ENCODE measurements at places on chromosomes 2 and 18.

- DNase-seq, result no peak
These were observed 112.6 kb downstream of the TMEFF2 start for GRCh38 chr2:192082121-192082520.

- DNase-seq, result no peak
These were observed 41.7 kb downstream of the RAB3GAP1 start for GRCh38 chr2:135093670-135094330.

GRCh38 chr2:20071397-20072383 is 20.3 kb upstream of the LAPTM4A start:
- no peak for DNase-seq

DNA sequence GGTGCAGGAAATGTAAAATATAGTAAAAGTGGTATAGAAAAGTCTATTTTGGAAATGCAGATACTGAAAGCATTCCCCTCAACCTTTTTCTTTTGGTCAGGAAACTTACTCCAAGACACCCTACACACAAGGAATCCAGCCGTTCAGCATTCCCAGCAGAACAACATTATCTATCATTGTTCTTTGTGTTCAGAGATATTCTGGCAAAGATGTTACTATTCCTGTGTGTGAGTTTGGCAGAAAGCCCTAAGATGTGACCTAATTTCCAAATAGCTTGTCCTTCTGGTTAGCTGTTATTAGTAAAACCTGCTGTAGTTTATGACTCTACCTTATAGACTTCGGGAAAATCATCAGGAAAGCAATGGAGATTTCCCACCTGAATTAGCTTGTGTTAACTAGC is 78.1 kb upstream of the PELI1 start:
- peak; percentile 71 for DNase-seq

- no peak for DNase-seq
These were observed 2.0 kb upstream of the CAPN14 start for GRCh38 chr2:31219131-31219969.

GRCh38 chr2:196415384-196415783 is 224.1 kb upstream of the CCDC150 start:
- DNase-seq, result no peak
